Aorta (tissue), 5 donors: ENCODE measurements at places on chromosomes 3 and 15. TPM values are rescaled to one million over a fixed set of nuclear protein-coding genes. Genes with fewer than 3 reads are reported as not detected.

The HTR3C gene
- total RNA-seq, result not detected

GRCh38 chr3:195249858-195250464 lies 21.0 kb downstream of the XXYLT1 start:
- no peaks in the 10 kb centered on the region for H3K36me3 ChIP-seq
- H3K4me1 ChIP-seq, result no peaks in the 10 kb centered on the region
- H3K27ac ChIP-seq, result no peak overlapping the region
- H3K27me3 ChIP-seq, result no peaks in the 10 kb centered on the region
- H3K4me3 ChIP-seq, result no peak overlapping the region

DNA sequence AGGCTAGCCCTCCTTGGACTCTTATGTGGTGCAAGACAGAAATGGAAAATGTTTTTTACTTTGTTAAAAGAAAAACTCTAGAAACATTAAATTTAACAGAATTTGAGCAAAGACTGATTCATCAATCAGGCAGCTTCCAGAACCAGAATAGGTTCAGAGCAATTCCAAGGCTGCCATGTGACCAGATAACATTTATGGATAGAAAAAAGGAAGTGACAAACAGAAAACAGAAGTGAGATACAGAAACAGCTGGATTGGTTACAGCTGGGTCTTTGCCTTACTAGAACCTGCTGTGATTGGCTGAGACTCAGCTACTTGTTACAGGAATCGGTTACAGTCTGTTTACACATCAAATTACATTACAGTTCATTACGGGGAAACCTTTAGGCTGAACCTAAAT lies 22.5 kb upstream of the OTOL1 start:
- no peak for DNase-seq
- H3K27me3 ChIP-seq, result no peaks in the 10 kb centered on the region
- H3K4me3 ChIP-seq, result no peak overlapping the region
- no peaks in the 10 kb centered on the region for H3K4me1 ChIP-seq
- no peaks in the 10 kb centered on the region for H3K36me3 ChIP-seq

The USP3 gene
- 60.0 TPM for total RNA-seq

- H3K36me3 ChIP-seq, result no peaks in the 10 kb centered on the region
- peaks cover 4% of the 10 kb centered on the region for H3K4me1 ChIP-seq
- no peak overlapping the region for H3K27ac ChIP-seq
- H3K27me3 ChIP-seq, result no peaks in the 10 kb centered on the region
These were observed 40.3 kb downstream of the RPL39L start for GRCh38 chr3:187098923-187099512.

The COL8A1 gene
- 514 TPM for total RNA-seq

The SMAD6 gene
- 34.8 TPM for total RNA-seq

GRCh38 chr3:78900426-78900825 lies 867.4 kb downstream of the ROBO1 start:
- no peaks in the 10 kb centered on the region for H3K4me1 ChIP-seq
- H3K27ac ChIP-seq, result no peak overlapping the region
- H3K27me3 ChIP-seq, result no peaks in the 10 kb centered on the region
- no peak overlapping the region for H3K4me3 ChIP-seq
- no peak for DNase-seq
- H3K36me3 ChIP-seq, result no peaks in the 10 kb centered on the region

DNA sequence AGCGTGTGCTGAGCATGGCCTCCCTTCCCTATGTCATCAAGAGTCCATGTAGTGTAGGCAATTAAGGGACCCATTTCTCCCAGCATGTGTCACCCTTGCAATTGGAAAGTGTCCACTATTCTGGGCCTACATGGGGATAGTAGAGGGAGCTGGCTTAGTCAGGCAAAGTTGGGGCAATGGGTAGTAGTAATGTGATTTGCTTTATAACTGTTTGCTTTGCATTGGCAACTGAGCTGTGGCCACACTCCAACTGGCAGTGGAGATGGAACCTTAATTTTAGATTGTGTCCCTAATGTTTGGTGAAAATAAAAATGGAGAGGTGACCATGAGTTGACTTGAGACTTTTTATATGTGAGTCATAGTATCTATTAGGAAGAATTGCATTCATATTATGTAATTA lies 97.7 kb upstream of the SAMMSON start:
- peak; percentile 47 for DNase-seq
- H3K4me3 ChIP-seq, result no peak overlapping the region
- no peaks in the 10 kb centered on the region for H3K27me3 ChIP-seq
- H3K27ac ChIP-seq, result no peak overlapping the region
- H3K36me3 ChIP-seq, result no peaks in the 10 kb centered on the region
- no peaks in the 10 kb centered on the region for H3K4me1 ChIP-seq

GRCh38 chr3:192244591-192244990 lies 482.8 kb downstream of the FGF12 start:
- H3K27me3 ChIP-seq, result no peaks in the 10 kb centered on the region
- H3K4me3 ChIP-seq, result no peak overlapping the region
- no peaks in the 10 kb centered on the region for H3K4me1 ChIP-seq
- H3K27ac ChIP-seq, result no peak overlapping the region

The MEX3B gene
- total RNA-seq, result 1.2 TPM
